ENCODE measurements at places on chromosomes 2 and 18. TPM values are rescaled to one million over a fixed set of nuclear protein-coding genes. Genes with fewer than 3 reads are reported as not detected.
A peak's percentile ranks its signal among the peaks of the same experiment; 100 is the strongest.

GRCh38 chr2:216047397-216047796 lies 34.0 kb upstream of the MREG start:
- no peak for ATAC-seq

DNA sequence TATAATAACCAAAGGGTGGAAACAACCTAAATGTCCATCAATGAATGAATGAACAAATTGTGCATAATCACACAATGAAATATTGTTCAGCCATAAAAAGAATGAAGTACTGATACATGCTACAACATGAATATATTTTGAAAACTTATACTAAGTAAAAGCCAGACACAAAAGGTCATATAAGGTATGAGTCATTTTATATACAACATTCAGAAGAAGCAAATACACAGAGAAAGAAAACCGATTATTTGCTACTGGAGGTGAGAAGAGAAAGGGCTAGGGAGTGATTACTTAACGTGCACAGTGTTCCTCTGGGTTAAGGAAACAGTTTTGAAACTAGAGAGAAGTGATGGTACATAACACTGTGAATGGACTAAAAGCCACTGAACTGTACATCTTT lies 105.3 kb downstream of the GORASP2 start:
- ATAC-seq: no peak

- ATAC-seq: no peak
Measured at GRCh38 chr18:76380127-76380729, 114.8 kb downstream of the ZNF516 start.

DNA sequence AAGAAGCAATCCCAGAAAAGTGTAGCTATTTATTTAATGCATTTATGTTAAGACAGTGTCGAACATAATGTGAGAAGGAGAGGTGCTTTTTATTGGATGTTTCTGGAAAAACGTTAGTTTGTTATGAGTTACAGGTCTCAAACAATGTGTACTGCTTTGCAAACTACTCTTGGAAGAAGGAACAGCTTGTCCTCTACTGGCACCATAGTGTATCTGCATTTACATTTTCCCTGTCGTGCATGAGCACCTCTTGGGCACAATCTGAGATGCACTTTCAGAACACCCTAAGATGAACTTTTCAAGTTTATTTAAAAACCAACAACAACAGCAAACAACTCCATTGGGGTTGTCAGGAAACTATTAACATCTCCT lies 22.8 kb downstream of the CCNYL1 start:
- no peak for ATAC-seq

DNA sequence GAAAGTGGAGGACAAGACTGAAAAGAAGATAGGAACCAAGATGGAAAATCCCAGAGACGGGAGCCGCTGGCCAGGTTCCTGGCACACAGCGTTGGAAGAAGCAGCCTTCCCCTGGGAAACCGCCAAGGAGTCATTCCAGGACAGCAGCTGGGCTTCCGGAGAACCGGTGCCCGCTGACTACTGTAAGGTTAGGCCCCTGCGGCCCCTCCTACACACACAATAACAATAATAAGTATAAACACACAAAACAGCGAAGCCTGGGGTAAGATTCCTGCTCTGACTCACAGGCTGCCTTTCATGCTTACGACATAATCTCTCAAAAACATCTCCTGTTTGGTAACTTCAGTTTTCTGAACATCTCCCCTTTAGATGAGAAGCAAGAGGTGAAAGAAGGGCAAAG lies 28.1 kb upstream of the MYCN start:
- peak; percentile 82 for ATAC-seq

DNA sequence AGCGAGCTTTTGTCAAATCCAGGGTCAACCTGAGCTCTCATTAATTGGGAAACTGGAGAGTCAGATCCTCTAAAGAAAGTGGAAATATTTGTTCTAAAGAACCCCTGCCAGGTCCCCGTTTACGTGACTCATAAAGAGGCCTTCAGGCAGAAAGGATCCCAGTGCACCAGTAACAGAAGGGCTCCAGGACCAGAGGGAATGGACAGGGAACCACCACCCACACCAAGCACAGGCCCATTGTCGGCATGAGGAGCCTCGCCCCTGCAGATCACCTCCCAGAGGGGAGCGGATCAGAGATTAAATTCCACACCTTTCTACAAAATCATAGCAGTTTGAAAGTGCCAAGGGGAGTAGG lies 16.4 kb upstream of the C1QL2 start:
- ATAC-seq: no peak

DNA sequence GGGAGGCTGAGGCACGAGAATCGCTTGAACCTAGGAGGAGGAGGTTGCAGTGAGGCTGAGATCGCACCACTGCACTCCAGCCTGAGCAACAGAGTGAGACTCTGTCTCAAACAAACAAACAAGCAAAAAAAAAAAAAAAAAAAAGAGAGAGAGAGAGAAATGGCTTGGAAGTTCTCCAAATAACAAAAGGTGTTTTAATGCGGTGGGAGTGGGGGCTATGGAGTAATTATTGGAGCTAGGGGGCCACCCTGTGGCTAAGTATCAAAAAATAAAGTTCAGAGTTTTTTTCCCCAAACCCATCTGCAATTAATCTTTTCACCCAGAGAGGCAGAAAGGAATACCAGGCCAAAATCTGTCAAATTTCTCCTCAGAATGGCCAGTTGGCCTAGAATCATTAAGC lies 23.0 kb upstream of the CEP68 start:
- no peak for ATAC-seq

DNA sequence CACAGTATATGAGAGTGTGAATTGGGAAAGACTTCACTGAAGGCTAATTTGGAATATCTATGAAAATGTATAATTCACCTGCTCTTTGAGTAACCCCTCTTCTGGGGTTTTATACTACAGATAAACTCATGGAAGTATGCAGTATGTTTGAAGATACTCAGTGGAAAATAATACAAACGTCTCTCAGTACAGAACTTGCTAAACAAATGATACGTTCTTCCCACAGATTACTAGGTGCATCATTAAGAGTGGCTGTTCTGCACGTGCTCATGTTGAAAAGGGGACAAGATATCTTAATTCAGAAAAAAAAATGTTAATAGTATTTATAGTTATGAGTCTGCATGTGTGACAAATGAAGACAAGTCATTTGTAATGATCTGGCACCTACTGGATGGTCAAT lies 70.2 kb upstream of the EPAS1 start:
- ATAC-seq: no peak

- no peak for ATAC-seq
Measured at GRCh38 chr2:240360645-240361475, 74.6 kb upstream of the GPC1 start.

GRCh38 chr2:175181104-175181876 lies at the start of gene ATP5MC3:
TSS of gene ATP5MC3 (minus strand) at chr2:175181710. CDS start at chr2:175181393, 317 bp downstream.
- peak; percentile 97 for ATAC-seq

FBXO11 gene
- 59.5 TPM for total RNA-seq

THSD7B gene
- total RNA-seq: 0.31 TPM

ASTL gene
- not detected for total RNA-seq

TMEM182 gene
- total RNA-seq: 1.2 TPM

RAB31 gene
- 181 TPM for total RNA-seq

TTC31 gene
- total RNA-seq: 27.2 TPM

CYP26B1 gene
- total RNA-seq: 4.0 TPM

IL36A gene
- 9.1 TPM for total RNA-seq
